ENCODE measurements at places on chromosomes 5 and 9. TPM values are rescaled to one million over a fixed set of nuclear protein-coding genes. Genes with fewer than 3 reads are reported as not detected.

DNA sequence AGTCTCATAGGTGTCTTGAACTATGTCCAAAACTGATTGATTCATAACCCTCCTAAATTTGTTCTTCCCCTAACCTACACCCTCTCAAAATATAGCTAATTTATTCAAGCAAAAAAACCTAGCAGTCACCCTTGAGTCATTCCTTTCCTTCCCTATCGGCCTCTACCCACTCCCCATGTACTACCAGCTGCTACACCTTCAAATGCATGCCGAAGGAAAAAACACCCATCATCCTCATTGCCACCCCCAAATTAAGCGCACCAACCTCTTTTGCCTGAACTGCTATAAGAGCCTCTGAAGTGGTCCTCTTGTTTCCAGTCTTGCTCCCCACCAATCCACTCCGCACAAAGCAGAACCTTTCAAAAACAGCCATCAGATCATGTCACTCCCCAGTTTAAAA, 12.6 kb downstream of the LIFR start:
- no peak for DNase-seq

DNA sequence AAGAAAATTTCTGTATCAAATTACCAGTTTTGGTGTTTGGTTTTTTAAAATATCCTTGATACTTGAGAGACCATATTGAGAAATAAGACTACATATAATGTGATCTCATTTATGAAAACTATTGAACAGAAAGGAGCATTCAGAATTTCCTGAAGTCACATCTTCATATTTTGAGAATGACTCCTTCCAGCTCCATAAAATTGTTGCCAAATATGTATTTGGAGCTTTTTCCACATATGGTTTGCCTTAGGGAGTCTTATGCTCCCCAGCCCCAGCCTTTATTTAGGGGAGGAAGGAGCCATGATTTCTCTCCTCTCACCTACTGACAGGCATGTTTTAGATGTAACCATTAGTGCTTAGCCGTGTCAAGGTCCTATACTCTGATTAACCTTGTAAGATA, 51.1 kb downstream of the GCNT1 start:
- DNase-seq, result no peak

- DNase-seq, result no peak
Measured at GRCh38 chr5:164433106-164433870, 927.9 kb downstream of the MAT2B start.

- no peak for DNase-seq
Measured at GRCh38 chr5:53882006-53882675, 321.7 kb downstream of the NDUFS4 start.

GRCh38 chr9:21828853-21829410, 26.5 kb downstream of the MTAP start:
- no peak for DNase-seq

DNA sequence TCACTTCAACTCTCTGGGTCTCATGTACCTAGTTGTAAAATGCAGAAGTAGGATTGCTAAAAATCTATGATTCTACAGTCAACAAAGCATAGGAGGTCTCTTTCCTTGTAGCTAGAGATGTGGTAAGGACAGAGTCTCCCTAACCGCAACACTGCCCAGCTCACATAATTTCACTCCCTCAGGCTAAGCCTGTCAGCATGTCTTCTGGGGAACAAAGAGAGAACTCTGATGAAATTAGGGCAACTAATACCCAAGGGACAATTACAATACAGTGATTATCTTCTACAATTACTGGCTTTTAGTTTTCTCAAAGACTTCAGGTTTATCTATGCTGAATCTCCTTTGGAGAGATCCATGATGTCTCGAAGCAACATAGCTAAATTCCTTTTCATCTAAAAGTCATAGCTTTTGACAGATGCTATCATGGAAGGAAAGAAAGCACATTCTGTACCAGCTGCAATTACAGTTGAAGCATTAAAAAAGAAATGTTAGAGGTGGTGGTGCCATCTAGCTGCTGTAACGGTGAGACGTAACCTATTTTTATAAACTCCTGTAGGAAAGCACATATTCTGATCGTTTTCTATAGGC, 141.1 kb upstream of the TARS1 start:
- no peak for DNase-seq

GRCh38 chr5:82635561-82636288, 357.6 kb upstream of the RPS23 start:
- DNase-seq, result no peak

GRCh38 chr9:7443541-7443940, 356.0 kb downstream of the DMAC1 start:
- no peak for DNase-seq

Gene EIF4E1B
- total RNA-seq, result not detected

Measured in left lobe of liver (tissue), 2 donors.